Stimulated activated CD4-positive, alpha-beta T cell treated with anti-CD3 and anti-CD28 coated beads, TNF-alpha, amount 100 ng/mL, for 1 hour (primary cell): ENCODE measurements at places on chromosomes 2 and 18.

DNA sequence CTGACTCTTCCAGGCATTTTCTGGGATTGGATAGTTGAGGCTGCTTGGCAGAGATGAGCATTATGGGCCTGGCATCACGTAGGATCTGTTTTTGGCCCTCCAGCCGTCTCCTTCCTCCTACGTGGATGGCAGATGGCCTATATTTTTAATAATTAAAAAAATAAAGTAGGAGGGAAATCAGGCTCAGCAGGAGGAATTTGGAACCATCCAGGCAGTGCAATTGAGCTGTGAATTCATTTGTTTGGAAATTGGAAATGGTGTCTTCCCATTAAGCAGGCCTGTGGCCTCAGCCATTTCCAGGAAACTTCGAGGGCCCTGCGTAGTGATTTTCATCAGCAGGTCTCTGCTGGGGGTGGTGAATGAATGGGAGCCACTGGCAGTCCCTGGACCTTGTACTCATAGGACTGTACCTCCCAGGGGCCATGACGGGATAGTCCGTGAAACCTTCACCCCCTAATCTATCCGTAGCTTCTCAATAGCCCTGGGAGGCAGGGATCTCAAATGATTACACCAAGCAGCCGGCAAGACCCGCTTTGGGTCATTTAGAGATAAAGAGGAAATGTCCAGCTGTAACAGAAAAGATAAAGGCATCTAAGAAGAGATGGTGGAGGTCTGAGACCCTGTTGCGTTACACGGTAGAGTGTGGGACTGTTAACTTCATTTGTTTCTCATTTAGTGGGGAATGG, 73.1 kb upstream of the TNP1 start:
- DNase-seq: no peak

DNA sequence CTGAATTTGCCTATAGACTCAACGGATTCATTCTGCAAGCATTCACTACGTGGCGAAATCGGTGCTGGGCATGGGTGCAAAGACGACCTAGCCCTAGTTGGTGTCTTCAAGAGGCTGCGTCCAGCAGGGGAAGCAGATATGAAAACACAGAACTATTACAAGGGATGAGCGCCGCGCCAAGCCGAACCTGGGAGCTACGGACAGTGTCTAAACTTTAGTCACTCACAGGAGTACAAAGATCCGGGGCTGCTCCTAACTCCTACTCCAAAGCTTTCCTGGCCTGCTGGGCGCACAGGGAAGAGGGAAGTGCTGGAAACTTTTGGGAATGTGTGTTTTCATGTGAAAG, 732 bp upstream of the ANXA4 start:
- DNase-seq: peak; percentile 10

DNA sequence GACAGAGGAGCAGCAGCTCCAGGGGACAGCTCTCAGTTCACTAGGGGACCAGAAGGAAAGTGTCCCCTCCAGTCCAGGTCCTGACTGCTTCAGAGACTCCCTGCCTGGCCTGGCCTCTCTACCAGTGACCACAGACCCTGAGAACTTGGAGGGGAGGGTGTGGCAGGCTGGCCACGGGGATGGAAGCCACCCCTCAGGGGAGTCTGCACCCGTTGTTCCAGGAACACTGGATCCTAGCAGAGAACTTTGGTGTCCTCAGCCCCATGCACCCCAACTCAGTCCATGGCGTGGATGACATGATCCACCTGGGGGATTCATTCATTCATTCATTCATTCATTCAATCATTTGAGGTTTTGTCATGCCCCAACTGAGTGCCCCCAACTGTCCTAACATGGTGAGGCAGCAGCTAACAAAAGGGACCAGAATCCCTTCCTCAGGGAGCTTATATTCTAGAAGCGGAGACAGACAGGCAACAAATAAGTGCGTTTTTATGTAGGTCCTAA, 31.9 kb downstream of the MYO7B start:
- no peak for DNase-seq

GRCh38 chr2:47751856-47752414, 31.0 kb upstream of the MSH6 start:
- DNase-seq: no peak

GRCh38 chr18:52499016-52499415, 159.0 kb downstream of the DCC start:
- DNase-seq: no peak

GRCh38 chr18:12884406-12885323, 628 bp upstream of the PTPN2 start:
- no peak for DNase-seq

DNA sequence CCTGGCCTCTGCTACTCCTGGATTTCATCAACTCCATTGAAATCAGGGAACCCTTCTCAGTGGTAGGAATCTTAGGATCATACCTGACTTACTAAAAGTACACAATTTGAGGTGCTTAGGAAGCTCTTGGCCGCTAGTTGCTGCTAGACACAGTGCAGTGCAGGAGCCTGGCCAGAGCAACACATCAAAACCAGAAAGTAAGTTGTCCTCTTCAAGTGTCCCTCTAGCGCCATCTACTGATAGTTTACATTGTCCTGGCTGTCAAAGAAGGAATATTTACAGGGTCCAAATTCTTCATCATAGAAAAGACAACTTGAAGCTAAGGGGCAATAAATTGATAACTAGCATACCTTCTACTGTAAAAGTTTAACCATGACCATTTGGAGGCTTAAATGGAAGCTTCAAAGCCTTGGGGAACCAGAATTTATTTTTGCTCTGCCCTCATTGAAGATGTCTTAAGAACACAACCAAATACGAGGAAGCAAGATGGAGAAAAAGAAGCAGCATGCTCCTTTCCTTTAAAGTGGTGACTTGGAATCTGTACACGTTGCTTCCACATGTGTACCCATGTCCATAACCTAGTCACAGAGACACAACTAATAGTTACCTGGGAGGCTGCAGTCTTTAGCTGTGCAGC, 889.1 kb upstream of the GCFC2 start:
- DNase-seq: no peak

DNA sequence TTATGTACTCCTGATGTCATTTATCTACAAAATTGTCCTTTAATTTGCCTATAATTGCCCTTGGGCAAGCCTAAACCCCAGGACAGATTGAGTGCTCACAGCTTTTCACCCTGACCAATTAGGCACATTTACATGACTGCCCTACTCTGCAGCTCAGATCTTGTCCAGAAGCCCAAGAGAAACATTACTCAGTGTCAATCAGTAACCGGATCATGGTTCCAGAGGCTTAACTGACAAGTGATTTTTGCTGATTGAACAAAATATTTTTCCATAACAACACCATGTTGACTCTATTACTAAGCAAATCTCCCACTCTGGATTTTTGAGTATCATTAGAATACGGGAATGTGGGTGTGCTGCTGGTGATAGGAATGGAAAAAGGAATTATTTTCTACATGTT, 465.4 kb upstream of the TNP1 start:
- DNase-seq: no peak

- no peak for DNase-seq
Observed at GRCh38 chr2:201275069-201275468, 14.7 kb downstream of the CASP8 start.

DNA sequence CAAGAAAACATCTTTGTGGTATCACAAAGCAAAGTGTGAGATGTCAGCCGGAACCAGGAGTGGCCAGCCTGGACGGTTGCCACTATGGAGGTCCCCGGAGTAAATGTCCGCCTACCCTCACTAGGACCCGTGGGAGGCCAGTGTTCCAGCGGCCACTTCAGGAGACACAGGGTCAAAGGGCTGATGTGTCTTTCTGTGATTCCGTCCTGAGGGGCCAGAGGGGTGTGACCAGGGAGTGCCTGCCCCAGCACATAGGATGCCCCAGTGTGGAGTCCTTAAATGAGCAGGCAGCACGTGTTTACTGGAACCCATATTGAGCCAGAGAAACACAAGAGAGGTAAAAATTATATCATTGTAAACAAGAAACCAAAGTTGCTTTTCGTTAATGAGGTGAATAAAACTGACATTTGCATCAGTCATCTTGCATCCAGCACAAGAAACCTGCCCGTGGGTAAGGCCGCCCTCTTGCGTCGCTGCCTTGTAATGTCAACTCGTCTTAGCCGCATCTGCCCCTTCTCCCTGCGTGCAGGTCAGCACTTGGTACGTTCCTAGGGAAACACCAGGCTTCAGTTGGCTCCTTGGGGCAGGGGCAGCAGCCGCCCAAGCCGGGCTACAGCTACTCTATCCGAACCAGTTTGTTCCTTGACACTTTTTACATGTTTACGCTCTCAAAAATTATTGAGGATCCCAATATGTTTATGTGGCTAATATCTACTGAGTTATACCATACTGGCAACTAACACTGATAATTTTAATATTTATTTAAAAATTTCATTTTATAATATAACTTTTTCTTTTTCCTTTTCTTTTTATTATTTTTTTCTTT, 46.7 kb upstream of the LAPTM4A start:
- DNase-seq: peak; percentile 73

DNA sequence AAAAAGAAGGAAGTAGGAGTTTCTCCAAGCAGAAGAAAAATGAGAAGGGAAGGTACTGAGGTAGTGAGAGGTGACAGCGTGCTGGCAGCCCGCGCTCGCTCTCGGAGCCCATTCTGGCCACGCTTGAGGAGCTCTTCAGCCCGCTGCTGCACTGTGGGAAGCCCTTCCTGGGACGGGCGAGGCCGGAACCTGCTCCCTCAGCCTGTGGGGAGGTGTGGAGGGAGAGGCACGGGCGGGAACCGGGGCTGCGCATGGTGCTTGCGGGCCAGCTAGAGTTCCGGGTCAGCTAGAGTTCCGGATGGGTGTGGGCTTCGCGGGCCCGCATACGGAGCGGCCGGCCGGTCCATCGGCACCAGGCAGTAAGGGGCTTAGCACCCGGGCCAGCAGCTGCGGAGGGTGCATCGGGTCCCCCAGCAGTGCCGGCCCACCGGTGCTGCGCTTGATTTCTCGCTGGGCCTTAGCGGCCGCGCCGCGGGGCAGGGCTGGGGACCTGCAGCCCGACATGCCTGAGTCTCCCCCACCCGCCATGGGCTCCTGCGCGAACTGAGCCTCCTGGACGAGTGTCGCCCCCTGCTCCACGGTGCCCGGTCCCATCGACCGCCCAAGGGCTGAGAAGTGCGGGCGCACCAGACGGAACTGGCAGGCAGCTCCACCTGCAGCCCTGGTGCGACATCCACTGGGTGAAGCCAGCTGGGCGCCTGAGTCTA, 11.1 kb upstream of the CYS1 start:
- no peak for DNase-seq

GRCh38 chr2:25030702-25031101, 11.2 kb upstream of the EFR3B start:
- DNase-seq: no peak

DNA sequence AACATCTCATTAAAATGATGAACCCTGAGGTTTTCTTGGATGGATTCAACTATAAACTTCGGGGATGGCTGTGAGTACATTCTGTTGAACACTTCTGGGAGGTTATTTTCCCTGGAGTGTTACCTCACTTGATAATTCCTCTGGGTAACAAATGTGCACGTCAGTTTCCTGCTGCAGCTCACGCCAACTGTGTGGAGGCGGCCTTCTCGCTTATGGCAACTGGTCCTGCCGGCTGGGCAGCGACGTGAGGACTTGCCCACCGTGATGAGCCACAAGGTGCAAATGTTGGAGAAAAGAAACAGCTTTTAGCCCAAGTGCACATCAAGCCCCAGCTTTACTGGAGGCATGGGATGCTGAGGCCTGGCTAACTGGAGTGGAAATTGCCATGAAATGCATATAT, 15.9 kb downstream of the MYCN start:
- DNase-seq: no peak

DNA sequence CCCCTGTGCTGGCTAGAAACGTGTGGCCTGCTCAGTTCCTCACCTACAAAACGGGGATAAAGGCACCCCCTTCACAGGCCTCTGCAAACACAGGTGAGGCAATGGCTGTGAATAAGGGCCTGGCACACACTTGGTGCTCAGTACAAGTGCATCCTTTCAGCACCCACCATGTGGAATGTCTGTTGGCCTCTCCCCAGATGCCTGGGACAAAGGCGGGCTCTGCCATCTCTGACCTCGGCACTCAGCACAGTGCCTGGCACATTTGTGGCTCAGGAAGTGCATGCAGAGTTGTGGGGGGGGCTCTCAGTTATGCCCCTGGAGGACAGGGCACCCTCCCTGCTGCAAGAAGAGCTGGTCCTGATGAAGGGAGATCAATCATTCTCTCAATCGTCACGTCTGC, 224.6 kb upstream of the RAB6C start:
- DNase-seq: no peak

GRCh38 chr18:13548106-13548819, 178.1 kb downstream of the FAM210A start:
- DNase-seq: no peak

- no peak for DNase-seq
Observed at GRCh38 chr2:47558768-47559684, 156.1 kb downstream of the MSH2 start.

GRCh38 chr2:238140040-238140439, 1.6 kb downstream of the KLHL30 start:
- DNase-seq: no peak

GRCh38 chr2:232523682-232524597, 2.0 kb upstream of the CHRND start:
- no peak for DNase-seq

DNA sequence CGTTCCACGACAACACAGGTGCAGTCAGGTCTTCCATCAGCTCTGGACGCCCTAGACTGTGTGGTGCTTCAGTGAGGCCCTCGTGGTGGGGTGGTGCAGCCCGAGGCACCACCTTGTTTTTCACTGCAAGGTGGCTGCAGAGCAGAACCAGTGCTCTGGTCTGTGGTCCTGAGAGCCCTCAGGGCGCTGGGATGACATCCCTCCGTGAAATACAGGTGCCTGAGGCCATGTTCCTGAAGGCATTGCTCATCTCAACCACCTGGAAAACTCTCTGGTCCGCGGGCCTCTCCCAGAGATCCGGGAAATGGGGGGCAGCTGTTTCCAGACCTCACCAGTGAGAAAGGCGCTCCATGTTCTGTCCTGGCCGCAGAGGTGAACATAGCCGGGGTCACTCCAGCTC, 119.2 kb downstream of the ACOXL start:
- no peak for DNase-seq

GRCh38 chr2:231378026-231378722, 17.3 kb upstream of the B3GNT7 start:
- DNase-seq: no peak

DNA sequence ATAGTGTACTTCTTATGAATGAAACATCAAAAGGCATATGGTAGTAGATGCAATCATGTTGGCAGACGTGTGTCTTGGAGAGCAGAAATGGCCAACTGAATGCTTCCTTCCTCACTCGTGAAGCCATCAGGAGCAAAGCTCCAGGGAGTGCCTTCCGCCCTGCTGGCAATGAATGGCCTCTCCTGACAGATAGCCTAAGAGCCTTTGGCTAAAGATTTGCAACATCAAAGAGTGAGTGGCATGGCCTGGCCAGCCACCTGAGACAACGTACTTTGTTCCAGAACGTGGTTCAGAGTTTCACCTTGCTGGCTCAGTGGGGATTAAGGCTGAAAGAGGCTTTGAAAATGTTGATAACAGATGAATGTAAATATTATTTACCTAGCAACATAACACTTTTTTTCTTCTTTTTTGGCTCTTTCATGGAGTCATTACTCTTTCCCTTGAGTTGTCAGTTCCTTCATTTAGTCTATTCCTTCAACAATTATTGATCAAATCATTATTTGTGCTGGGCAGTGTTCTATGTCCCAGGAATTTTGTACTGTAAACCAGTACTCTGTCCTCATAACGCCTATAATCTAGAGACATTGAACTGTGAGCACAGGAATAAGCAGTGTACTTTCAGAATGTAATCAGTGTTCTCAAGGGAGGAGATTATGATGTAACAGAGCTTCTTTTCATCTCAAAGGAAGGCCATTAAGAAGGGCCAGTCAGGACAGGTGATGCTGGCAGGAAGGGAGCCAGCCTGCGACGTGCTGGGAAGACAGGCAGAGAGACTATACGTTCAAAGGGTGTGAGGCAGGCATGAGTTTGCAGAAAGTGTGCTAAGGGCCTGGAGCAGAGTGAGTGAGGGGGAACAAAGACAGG, 59.4 kb upstream of the SH3RF3 start:
- no peak for DNase-seq
